Fibroblast of mammary gland (primary cell): ENCODE measurements at places on chromosomes 2 and 18.

GRCh38 chr2:134183679-134184078, 70.2 kb upstream of the MGAT5 start:
- DNase-seq: no peak

DNA sequence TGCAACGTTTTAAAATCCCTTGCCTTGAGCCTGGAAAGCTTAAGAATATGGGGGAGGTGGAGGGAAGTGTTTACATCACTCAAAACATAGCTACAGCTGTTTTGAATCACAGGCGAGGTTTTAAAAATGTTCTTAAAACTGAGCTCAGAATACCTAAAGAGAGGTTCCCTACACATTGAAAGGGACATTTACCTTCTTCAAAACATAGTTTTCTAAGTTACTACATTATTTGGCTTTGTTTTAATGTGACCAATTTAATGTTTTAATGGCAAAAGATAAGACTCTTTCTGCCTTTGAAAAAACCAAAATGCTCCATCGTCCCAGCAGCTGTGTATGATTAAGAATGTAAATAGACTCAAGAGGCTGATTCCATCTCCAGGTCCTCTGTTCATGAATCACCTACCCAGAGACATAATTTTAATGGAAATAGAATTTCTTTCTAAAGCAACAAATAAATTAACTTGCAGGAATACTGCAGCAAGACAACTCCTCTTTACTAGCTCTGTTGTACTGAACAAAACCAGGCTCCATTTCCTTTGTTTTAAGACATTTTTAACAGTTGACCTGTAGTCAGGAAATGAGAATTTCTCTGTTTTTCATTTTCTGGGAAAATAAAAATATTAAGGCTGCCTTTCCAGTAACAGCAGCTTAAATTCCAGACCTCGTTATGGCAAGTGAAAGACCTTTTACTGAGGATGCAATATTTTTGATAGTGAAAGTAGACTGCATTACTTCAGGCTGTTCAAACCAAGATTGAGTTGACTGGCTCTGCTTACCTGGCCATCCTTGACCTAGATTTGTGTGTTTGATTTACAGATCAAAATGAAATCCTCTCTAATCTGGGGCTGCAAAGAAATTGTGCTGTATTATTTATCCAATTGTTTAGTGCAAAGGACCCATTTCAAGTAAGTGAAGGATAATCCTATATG, 33.7 kb upstream of the WDR75 start:
- peak; percentile 90 for DNase-seq

- peak; percentile 29 for DNase-seq
Measured at GRCh38 chr18:75625966-75626365, 198.5 kb upstream of the SMIM21 start.

GRCh38 chr2:119873350-119874315, 113.9 kb downstream of the PTPN4 start:
- DNase-seq: peak; percentile 45

GRCh38 chr2:134468164-134468563, 214.3 kb downstream of the MGAT5 start:
- DNase-seq: no peak

DNA sequence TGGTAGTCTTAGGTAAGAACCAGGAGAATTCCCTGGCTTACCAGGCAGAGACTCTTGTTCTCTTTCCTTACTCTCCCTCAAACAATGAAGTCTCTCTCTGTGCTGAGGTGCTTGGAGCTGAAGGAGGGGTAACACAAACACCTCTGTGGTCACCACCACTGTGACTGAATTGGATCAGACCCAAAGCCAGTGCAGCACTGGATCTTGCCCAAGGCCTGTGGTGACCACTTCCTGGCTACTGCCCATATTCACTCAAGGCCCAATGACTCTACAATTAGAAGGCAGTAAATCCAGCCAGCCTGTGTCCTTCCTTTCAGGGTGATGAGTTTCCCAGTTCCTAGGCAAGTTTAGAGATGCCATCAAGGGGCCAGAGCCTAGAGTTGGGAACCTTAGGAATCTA, 706.8 kb downstream of the SLC4A3 start:
- DNase-seq: peak; percentile 43

- DNase-seq: no peak
Measured at GRCh38 chr2:177258059-177258458, 6.5 kb downstream of the NFE2L2 start.

DNA sequence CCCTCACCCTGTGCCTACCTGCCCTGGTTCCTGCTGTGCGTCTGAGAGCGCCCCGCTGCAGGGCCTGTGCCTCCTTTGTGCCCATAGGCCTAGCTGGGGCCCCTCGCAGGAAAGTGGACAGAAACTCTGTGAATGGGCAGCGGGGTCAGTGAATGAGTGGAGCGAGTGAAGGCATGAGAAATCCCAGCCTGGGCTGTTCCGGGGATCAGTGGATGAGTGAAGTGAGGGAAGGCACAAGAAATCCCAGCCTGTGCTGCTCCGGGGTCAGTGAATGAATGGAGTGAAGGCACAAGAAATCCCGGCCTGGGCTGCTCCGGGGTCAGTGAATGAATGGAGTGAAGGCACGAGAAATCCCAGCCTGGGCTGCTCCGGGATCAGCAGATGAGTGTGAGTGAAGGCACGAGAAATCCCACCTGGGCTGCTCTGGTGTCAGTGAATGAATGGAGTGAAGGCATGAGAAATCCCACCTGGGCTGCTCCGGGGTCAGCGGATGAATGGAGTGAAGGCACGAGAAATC, 2.0 kb downstream of the COLEC11 start:
- no peak for DNase-seq

GRCh38 chr18:51540562-51540961, 343.1 kb upstream of the MEX3C start:
- DNase-seq: no peak

DNA sequence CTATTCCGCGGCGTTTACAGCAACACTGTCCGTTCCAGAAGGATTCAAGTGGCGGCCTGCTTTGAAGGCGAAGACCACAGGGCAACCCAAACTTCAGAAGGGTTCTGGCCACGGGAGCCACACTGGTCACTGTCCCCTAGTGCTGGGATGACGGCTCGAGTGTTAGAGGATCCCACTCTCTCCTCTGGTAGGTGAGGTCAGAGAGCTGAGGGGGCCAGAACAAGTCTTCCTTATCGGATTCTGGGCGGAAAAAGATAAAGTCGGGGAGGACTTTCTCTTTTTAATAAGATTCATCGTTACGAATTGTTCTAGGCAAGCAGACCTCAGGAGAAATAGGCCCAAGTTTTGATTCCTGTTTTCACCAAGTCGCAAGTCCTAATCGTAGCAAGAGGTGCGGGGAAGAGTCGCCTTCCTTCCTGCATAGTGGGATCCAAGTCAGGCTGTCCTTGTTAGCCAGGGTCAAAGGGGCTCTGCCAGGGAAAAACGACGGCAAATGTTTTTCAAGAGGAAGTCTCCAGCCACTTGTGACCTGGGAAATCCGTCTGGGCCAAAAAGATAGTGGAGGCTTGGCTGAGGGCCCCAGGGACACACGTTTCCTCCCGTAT, 864 bp upstream of the MYL12A start:
- DNase-seq: peak; percentile 16

GRCh38 chr2:99552529-99552928, 62.7 kb upstream of the REV1 start:
- no peak for DNase-seq

DNA sequence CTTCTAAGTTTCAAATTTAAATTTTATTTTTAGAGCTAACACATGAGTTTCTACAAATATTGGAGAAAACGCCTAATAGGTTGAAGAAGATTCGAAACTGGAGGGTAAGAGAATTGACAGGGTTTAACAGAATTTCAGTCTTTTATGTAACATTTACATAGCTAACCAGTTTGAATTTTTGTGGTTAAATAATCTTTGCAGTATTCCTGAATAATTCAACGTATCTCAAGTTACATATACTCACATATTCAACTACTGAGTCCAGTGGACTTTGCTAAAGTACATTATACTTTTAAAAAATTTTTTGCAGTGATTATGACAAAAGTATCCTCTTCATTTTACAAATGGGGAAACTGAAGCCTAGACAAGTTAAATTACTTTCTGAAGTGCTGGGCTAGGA, 34.0 kb downstream of the CCNT2 start:
- no peak for DNase-seq

DNA sequence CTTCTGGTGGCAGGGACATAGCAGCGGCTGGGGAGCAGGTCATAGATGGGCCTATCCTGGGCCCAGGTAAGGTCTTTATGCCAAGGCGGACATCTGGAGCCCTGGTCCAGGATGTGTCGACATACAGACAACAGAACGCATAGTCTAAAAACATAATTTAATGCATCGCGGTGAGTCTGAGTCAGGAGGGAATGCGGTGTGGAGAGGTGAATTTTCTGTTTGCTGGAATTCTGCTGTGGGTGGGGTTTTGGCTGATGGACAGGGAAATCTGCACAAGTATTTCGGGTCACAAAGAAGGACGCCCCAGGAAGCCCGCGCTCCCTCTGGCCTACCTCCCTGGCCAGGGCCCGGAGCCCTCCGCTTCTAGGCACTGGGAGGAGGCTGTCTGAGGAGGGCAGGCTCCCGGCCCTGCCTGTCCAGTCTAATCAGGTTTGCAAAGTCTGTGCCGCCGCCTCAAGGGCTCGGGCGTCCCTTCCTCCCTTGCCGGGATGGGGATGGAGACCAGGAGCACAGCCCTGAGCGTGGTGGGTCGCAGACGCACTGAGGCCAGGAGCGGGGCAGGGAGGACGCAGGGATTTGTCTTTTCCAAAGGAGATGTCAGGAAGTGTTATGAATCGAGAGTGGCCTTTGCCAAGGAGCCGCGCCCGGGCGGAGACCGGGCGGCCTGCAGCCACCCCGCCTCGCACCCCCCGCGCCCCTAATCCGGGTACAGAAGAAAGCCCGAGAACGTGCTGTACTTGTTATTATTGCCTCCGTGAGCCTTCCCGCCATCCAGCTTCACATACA, 2.3 kb downstream of the C1QL2 start:
- no peak for DNase-seq

GRCh38 chr2:219296142-219296541, 13.1 kb downstream of the PTPRN start:
- no peak for DNase-seq

DNA sequence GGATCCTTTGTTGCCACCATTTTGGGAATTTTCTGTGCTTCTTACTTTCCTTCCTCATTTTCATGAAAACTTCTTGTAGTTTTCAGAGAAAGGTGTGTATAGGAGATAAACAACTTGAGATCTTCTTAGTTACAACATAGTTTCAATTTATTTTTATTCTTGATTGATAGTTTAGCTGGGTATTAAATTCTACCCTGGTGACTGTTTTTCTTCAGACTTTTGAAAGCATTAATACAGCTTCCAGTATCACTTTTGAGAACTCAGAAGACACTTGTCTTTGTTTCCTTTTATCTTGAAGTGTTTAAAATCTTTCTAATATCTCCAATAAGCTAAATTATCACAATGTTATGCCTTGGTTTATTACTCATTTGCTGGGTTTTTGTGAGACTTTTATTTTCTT, 167.5 kb upstream of the DPP10 start:
- DNase-seq: no peak

DNA sequence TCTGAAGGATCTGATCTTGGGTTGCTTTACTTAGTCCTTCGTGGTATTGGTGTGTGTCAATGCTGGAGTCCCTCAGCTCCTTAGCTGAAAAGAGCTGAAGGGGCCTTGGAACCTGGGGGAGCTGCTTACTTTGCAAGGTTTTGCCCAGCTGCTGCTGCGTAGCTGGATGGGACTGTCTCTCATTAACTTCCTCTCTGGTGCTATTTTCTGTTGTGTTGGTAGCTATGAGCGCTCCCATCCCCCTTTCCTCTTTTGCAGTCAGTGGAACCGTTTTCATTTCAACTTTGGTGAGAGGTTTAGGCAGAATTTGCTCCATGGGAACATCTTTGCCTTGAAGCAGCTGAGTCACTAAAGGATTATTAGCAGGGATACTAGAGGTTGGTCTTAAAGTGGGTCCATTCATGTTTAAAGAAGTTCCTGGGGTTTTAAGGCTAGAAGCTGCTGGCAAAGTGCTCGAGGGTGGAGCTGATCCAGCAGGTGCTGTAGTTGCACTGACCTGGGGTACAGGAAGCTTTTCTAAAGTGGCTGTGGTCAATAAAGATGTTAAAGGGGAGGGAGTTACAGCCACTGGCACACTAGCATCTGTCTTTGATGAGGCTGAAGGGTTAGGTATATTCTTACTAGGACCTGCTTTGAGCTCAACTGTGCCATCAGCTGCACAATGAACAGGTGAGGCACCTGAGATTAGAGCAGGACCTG, 69.9 kb upstream of the DTNB start:
- DNase-seq: no peak

- DNase-seq: no peak
Measured at GRCh38 chr2:111037128-111037527, 83.6 kb upstream of the BCL2L11 start.

- DNase-seq: peak; percentile 77
Measured at GRCh38 chr18:36769172-36769571, 59.6 kb downstream of the TPGS2 start.

GRCh38 chr2:105631922-105632321, 112.8 kb upstream of the NCK2 start:
- no peak for DNase-seq

DNA sequence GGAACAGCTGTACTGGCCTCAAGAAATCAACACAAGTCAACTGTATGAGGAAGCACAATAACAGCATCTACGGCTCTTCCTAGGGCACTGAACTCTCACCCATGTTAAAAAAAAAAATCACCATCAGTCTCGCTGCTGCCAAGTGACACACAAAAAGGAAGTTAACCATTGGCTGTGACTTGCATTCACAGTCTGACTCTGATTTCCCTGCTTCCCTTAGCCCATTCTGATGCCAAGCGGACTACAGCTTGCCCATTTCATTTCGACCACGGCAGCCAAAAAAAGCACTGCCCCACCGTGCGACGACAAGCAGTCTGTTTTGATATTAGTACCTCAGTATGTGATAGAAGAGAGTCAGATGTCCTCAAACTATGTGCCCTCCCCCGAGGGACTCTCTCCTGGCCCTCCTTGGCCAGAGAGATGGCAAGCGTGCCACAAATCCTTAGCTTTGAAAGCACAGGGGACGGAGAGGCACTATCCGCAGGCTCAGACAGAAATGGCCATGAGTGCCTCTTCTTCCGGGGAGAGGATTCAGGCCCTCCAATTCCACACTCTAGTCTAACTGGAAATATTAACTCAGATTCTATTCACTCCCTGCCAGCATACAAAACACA, 250.0 kb downstream of the TCF4 start:
- DNase-seq: no peak

DNA sequence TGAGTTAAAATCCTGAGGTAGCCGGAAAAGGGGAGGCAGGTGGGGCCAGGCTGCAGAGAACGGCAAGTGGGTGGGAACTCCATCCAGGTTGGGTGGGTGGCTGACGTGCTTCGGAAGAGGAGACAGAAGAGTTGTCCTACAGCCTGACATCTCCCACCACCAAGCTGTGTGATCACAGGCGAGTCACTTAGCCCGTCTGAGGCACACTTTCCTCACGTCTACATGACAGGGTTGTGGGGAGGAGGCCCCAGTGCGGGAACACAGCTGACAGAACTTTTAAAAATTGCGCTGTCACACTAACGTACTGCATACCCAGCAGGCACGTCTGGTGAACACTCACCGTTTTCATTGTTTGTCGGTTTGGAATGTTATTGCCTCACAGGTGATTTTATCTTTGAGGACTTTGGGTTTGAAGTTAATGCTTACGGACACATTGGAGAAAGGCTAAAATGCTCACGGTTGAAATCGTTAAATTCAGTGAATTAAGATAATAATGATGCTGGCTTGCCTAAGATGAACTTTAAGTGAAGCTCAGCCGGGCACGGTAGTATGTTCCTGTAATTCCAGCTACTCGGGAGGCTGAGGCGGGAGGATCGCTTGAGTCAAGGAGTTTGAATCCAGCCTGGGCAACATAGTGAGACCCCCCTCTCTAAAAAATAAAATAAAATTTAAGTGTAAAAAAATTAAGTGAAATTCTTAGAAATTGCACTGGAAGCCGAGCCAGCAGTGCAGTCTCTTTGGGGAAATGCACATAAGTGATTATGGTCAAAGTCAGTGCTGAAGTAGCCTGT, 8.9 kb downstream of the EMILIN2 start:
- DNase-seq: no peak
